ENCODE measurements at places on chromosomes 11 and 22.
A peak's percentile ranks its signal among the peaks of the same experiment; 100 is the strongest.

GRCh38 chr11:133474461-133474860, 57.8 kb downstream of the OPCML start:
- no peak for DNase-seq

DNA sequence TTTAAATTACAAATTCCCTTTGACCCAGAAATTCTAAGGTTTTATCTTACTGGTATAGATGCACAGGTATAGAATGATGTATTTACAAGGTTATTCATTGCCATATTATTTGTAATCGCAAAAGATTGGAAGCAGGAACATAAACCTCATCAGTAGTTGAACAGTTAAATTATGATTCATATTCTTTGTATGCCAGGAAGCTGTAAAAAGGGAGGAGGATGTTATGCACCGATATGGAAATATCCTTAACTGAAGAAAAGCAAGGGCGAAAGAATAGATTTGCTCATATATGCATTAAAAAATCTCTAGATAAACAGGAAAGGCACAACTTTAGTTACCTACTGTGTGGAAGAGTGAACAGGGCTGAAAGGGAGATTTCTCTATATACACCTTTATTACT, 36.7 kb downstream of the PPFIA1 start:
- no peak for DNase-seq

- peak; percentile 30 for DNase-seq
Measured at GRCh38 chr22:49959782-49960158, 802 bp upstream of the PIM3 start.

GRCh38 chr11:94895451-94895850, 77.9 kb downstream of the CWC15 start:
- DNase-seq, result no peak

- DNase-seq, result peak; percentile 82
Measured at GRCh38 chr11:65422633-65423515, at the start of gene NEAT1. Gene NEAT1 (plus strand): TSS chr11:65422798.
